ENCODE measurements at places on chromosomes 2 and 18.
A peak's percentile ranks its signal among the peaks of the same experiment; 100 is the strongest.

DNA sequence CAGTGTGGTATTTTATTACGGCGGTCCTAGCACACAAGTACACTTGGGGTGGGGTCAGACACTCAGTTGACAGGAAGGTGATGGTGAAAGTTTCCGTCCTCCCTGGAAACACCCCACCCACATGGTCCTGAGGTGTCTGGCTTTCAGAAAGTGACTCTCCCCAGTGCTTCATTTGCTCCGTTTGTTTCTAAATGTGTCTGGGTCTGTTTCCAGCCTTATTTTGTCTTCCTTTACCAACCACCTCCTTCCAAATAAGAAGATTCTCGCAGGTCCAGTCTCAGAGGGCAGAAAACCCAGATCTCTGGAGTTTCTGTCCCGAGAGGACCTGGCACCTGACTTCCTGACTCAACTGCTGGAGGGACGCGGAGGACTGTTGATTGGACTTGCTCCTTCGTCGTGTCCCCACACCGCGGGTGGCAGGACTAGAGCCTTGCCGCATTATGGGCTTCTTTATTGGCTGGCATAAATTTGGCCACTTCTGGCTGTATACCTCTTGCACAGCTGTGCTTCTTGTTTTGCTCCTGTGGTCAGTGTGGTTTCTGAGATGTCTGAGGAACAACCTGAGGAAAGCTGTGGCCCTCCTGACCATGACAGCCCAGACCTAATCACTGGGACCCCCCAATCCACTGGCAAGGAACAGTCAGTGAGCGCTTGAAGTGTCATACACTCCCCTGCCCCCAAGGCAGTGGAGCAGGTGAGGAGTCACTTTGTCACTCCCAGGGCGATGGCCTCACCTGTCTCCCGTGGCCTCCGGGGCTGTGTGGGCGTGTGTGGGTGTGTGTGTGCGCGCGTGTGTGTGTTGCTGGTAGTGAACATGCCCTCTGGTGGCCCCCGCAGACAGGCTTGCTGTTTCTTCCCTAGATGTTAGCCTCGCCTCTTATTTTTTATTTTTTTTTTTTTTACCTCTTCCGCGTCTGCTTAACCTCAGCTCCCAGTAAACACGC lies 45.6 kb downstream of the MEX3C start:
- ATAC-seq: peak; percentile 74

GRCh38 chr2:72998724-72999123 lies 72.8 kb downstream of the SFXN5 start:
- no peak for ATAC-seq

- no peak for ATAC-seq
These were observed 41.5 kb downstream of the ODC1 start for GRCh38 chr2:10406491-10407188.

DNA sequence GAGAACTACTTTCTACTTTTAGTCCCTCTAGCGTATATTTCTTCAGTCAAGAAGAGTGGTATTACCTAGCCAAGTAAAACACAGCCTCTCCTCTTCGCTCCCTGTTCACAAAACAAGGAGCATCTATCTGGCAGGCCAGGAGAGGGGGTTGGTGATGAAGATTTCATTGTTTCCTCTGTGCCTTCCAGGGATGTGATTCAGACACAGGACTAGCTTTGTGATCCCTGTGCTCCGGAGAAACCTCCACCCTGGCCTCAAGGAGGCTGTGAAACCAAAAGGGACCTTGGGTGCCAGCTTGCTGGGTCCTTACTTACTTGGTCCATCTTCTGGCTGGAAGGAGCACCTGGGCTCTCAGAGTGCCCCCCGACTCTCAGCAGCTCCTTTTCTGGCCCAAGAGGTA lies 5.7 kb downstream of the RHOB start:
- ATAC-seq: no peak

DNA sequence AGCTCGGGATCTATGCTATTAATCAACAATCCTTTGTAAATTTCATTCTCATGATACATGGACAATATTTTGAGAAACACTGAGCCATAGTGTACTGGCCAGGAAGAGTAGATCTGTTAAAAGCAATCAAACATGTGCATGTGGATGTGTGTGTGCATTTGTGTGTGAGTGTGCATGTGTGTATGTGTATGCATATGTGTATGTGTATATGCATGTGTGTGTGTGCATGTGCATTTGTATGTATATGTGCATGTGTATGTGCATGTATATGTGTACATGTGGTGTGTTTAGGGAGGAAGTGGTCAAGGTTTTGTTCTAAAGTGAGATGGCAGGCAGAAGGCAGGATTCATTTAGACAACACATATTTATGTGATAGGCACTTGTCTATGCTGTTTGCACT lies 623.8 kb downstream of the ADCYAP1 start:
- ATAC-seq: no peak

DNA sequence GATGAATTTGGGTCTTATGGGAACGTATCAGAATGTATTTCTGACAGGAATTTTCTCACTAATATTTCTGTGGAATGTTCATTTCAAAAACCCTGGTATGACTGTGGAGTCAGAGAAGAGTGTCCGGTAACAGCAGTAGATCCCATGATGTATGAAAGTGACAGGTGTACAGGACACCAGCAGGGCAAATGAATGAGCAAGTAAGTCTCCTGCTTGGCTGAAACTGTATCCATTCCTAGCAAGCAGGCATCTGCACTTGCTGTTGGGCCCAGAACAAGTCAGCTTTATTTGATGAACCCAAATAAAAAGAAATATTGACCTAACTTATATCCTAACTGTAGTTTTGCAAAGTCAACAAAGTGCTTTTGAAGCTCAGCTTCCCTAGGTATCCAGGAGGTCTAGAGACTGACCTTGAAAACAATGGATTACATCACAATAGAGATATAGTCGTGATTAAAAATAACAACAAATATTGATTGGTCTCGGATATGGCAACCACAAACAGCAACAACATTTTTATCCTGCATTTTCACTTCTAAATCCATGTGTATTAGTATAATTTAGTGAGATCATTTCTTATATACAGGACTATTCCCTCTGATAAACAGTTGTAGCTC lies 37.6 kb downstream of the NXPH2 start:
- ATAC-seq: no peak

- no peak for ATAC-seq
These were observed 39.1 kb upstream of the FAM136A start for GRCh38 chr2:70340761-70341476.

GRCh38 chr2:167940346-167940725 lies 307.1 kb downstream of the STK39 start:
- ATAC-seq: no peak

- no peak for ATAC-seq
These were observed 7.8 kb upstream of the ANXA4 start for GRCh38 chr2:69734035-69734611.

DNA sequence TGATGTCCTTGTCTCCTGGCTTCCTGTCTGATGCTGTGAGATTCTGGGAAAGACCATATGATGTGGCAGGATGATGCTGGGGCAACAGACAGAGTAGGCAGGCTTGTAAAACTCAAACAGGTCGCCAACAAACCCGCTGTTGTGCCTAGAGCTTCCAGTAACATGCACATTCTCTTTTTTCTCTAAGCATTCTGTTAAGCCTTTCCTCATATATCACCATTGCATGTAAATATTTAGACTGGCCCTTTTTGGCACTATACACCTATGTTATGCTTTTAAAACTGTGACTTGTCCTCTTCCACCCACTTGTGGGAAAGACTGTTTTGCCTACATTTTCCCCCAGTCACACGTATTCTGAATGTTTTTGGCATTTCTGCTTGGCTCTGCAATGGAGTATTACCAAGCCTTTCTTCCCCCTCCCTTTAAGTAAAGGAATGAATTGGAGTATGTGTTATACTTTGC lies 250.4 kb upstream of the TANK start:
- no peak for ATAC-seq

- no peak for ATAC-seq
These were observed 166.4 kb upstream of the PXDN start for GRCh38 chr2:1910592-1911246.

GRCh38 chr2:136004965-136005364 lies 19.5 kb upstream of the DARS1 start:
- ATAC-seq: no peak

- ATAC-seq: no peak
These were observed 37.0 kb upstream of the YWHAQ start for GRCh38 chr2:9667826-9668225.

DNA sequence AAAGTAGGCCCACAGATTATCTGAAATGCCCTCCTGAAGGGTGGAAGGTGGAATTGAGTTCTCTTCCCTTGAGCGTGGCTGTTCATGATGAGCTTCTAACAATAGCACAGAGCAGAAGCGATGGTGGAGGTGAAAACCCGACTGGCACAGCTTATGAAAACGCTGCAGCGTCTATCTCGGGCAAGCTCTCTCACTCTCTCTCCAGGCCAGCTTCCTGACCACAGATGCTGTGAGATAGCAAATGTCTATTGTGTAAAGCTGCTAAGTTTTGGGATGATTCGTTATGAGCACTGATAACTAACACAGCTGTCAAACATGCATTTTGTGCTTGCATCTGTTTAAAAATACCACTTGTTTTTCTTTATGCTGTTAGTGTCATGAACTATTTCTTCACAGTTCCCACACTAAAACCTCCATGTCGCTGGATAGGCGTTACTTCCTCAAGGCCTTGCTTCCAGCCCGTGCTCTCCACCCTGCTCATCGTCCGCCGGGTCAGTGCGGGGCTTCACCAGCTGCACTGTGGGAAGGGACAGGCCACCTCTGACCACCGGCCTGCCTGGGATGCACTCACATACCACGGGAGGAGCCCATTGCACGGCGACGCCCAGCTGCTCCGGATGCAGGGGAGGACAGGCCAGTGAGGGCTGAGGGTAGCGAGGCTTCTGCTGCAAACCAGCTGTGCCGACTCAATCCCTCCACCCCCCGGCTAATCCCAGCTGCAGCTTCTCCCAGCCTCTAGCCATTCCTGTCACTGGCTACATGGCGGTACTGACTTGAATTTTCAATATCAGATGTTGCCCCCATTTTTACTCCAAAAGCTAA lies 60.0 kb upstream of the OTOS start:
- no peak for ATAC-seq

DNA sequence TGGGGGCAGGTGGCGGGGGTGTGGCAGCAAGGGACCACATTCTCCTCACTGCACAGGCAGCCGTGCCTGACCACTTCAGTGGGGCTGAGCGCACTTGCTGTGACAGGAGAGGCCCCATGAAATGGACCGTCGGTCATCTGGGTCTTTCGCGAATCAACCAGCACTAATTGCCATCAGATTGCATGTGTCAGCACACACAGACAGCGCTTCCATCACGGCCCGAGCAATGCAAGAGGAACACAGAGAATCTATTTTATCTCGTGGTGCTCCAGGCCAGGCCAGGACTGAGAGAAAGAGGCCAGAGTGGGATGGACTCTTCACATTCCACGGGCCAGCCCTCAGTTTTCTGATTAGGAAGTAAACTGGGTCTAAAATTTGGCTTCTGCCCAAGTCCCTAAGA lies 87.0 kb downstream of the EIPR1 start:
- ATAC-seq: no peak

GRCh38 chr2:128308889-128309279 lies 9.8 kb downstream of the HS6ST1 start:
- no peak for ATAC-seq

- ATAC-seq: no peak
These were observed 111.4 kb downstream of the SOX11 start for GRCh38 chr2:5803547-5803946.

- ATAC-seq: no peak
These were observed 82.2 kb upstream of the GPC1 start for GRCh38 chr2:240353086-240353798.

Measured in stimulated activated memory B cell treated with anti-CD40 and anti-IgM and Interleukin-4, amounts not matched to agents 10 μg/mL and 1 μg/mL and 100 μg/mL, for 72 hours (primary cell).